ENCODE measurements at places on chromosomes 12 and 14. TPM values are rescaled to one million over a fixed set of nuclear protein-coding genes. Genes with fewer than 3 reads are reported as not detected.

The KRT72 gene
- total RNA-seq, result not detected

GRCh38 chr12:49348781-49349180 lies 2.1 kb downstream of the DNAJC22 start:
- no peak for DNase-seq

DNA sequence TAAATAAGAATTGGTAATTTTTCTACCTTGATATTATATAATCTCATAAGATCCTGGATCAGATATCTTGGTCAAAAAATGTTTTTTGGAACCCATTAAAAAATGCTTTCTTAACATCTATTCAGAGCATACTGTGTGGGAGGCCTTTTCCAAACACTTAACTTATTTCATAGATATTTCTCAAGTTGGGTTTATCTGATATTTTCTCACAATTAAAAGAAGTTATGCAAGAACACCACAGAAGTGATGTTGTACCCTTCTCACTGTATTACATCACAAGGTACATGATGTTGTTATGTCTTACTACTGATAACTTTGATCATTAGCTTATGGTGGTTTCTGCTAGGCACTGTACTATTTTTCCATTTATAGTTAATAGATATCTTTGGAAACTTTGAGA lies 23.4 kb upstream of the PRPF39 start:
- DNase-seq, result no peak

The PIANP gene
- total RNA-seq, result not detected

The FGF6 gene
- not detected for total RNA-seq

- no peak for DNase-seq
Measured at GRCh38 chr12:120362516-120363273, 6.3 kb downstream of the MSI1 start.

GRCh38 chr12:131917139-131917710 lies 11.9 kb upstream of the PUS1 start:
- no peak for DNase-seq

GRCh38 chr14:61474701-61475100 lies 153.3 kb downstream of the PRKCH start:
- DNase-seq, result no peak

The EXOC3L4 gene
- total RNA-seq, result 0.98 TPM

The TCL1B gene
- total RNA-seq, result not detected

DNA sequence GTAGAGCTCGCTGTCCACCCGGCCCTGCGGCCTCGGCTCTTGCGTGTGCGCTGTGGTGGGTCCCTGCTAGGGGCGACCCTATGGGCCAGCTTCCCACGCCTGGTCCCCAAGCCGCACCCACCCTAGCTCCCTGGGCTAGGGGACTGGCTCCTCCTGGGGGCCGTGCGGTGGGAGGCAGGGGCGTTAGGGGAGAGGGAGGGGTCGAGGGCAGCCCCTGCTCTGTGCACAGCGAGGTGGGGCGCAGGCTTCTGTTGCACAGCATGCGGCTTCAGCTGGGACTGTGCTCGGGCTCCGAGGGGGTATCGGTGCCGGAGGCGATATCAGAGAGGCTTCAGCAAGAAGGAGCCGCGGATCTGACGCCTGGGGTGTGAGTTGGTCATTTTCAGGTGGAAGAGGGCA lies 86.1 kb downstream of the ALG10 start:
- DNase-seq, result no peak

- DNase-seq, result no peak
Measured at GRCh38 chr12:95762123-95762785, 28.3 kb downstream of the NTN4 start.

The DTX1 gene
- total RNA-seq, result not detected

The COCH gene
- 2.2 TPM for total RNA-seq

The LUM gene
- not detected for total RNA-seq

- no peak for DNase-seq
Measured at GRCh38 chr12:75955251-75955650, 76.3 kb downstream of the PHLDA1 start.

- no peak for DNase-seq
Measured at GRCh38 chr12:18716236-18716635, 21.6 kb downstream of the PLCZ1 start.

The CPM gene
- total RNA-seq, result 18.0 TPM

DNA sequence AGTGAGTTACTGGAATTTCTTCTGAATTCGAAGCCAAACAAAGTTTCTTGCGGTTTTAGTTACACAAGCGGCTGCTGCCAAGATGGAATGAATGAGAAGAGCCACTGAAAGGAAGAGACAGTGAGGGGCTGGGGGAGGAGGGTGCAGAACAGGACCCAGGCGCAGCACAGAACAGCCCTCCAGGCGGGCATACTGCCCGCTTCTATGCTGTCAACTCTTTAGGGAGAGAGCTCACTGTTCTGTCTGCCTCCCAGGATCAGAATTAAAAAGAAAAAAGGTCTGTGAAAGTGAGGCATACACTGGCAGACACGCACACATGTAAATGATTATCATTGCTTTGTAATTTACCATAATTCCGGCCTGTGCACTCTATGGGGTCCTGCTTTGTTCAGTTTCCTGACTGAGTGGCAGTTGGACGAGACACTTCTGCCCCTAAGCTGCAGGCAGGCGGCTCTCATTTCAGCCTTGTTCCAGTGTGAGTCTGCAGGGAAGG lies 231.6 kb downstream of the CACNA1C start:
- DNase-seq, result no peak

- DNase-seq, result peak; percentile 22
Measured at GRCh38 chr12:52052468-52053186, 1.4 kb downstream of the NR4A1 start.

The APOF gene
- not detected for total RNA-seq

All from Caki2 (cell line).